ENCODE measurements at places on chromosomes 1 and 21. TPM values are rescaled to one million over a fixed set of nuclear protein-coding genes. Genes with fewer than 3 reads are reported as not detected.

NPL gene
- 1.9 TPM for total RNA-seq

TNFSF18 gene
- total RNA-seq: 0.12 TPM

S100A1 gene
- 0.46 TPM for total RNA-seq

IL19 gene
- not detected for total RNA-seq

KLHDC7A gene
- 0.91 TPM for total RNA-seq

AK5 gene
- 9.0 TPM for total RNA-seq

GRCh38 chr1:45957684-45958083 lies 154.3 kb downstream of the MAST2 start:
- DNase-seq: no peak

DNA sequence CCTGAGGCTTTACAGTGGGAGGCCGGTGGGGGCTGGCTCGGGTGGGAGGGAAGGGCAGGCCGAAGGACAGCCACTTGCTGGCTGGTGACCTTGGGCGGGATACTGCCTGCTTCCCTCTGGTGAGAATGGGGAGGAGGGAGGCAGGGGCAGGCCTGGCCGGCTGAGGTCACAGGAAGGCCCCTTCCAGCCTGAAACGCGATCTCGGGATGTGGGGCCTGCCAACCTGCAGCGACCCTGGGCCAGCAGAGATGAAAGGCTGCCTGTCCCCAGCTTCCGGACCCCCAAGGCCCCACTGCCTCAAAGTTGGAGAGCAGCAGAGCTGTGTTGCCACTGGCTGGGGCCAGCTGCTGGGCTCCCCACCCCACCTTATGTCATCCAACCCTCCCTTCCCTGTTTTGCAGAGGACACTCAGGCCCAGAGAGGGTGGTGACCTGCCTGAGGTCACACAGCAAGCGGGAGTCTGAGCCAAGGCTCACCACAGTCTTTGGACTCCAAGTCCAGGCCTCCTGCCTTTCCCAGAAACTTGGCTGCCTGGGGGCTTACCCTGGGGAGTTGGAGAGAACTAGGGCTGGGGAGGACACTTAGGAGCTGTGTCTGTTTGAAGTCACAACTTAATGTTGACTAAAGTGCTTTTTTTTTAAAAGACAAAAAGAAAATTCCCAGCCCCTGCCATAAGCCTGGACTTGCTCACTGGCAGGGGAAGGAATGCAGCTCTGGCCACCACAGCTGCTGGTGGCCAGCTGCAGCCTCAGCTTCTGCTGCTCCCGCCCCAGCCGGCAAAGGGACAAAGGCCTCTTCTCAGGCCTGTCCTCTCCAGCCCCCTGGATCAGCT lies 14.8 kb upstream of the WASF2 start:
- no peak for DNase-seq

DNA sequence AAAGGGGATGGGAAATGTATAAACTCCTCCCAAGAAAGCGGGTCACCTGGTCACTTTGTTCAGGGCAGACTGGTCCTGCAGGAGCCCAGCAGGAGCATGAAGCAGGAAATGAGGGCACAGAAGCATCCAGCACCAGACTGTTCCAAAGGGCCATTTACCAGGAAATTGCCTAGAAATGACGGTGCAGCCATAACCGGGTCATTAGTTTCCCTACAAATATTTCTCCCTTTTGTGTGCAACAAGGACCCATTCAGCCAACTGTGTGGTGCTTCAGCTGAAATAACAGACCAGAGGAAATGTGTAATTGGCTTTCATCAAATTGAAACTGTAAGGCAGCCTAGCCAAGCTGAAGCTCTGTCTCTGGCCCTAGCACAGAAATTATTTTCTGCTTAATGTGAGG lies 7.6 kb upstream of the CTTNBP2NL start:
- DNase-seq: peak; percentile 27

GRCh38 chr21:28738882-28739281 lies 253.8 kb downstream of the LTN1 start:
- no peak for DNase-seq

DNA sequence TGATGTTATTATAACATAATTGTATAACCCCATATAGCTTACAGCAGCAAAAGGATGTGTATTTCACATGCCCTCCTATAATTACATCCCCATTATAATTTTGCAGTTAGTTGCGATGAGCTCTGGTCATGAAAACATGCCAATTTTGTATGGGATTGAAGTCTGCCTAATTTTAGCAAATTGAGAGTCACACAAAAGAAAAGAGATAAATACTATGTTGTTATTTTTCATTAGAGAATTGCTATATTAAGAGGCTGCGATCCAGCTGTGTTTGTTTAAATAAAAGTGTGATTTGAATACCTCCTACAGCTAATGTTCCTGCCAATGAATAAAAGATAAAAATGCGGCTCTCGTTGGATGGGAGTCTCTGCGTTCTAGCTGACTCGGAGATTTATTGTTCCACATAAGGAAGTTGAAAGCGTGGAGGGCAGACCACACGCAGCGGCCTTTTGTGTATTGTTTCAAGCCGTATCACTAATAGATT lies 461.0 kb upstream of the NFIA start:
- no peak for DNase-seq

GRCh38 chr1:21647431-21648351 lies 21.5 kb downstream of the RAP1GAP start:
- peak; percentile 66 for DNase-seq

- peak; percentile 71 for DNase-seq
Observed at GRCh38 chr1:204128964-204129896, 22.6 kb downstream of the ETNK2 start.

DNA sequence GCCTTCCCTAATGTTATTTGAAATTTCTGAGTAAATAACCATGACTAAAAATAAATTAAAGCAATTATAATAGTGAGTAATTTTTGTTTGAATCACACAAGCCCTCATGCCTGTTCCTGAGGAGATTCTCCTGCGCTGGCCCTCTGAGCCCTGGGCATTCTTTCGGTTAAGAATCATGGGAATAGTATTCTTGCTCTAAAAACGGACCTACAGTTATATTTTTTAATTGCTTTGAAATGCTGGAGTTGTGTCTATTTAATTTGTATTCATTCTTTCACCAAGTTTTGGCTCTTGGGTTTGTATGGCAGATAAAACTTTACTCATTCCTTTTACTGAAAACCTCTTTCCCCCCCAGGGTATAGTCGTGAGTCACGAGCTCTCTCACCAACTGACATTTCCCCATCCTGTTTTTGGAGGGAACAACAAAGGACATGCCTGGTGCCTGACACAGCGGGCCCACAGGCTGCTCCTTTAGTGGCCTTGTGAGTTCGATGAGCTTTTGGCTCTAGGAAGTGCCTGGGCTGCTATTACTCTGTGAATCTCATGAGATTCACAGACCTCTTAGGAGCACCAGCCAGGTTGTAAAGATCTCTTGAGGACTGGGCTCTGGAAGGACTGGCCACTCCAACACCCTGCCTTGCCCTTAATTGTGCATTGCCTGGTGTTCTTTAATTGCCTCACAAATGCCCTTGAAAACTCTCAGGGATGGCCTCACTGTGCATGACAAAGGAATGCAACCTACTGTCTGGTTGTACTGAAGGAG lies 58.6 kb downstream of the DDR2 start:
- peak; percentile 88 for DNase-seq

DNA sequence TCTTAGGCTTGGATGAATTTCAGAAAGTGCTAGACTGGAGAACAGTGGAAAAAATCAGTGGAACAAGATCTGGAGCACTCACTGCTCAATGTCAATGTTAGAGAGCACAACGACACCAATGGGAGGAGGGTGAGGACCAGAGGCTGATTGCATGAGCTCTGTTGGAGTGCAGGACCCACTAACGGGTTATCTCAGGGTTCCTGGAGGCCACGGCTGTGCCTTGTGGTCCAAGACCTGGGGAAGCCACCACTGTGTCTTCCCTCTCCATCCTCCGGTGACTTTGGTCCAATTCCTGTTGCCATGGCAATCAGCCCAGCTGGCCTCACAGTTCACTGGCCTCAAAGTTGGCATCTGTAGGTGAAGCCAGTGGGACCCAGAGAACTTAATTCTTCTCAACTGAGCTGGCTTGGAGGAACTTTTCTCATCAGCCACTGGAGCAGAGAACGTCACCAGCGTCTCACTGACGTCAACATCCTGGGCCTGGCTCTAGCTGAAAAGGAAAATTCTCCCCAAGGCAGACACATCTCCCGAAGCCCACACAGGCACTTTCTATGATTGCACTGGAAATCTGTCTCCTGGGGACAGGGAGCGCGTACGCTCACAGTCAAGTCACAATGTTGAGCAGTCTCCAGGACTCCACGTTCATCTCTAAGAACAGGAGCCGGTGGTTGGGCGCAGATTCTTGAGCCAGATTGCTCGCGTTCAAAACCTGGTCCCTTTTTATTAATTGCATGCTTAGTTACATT lies 21.9 kb upstream of the GPR157 start:
- no peak for DNase-seq

- no peak for DNase-seq
Observed at GRCh38 chr1:153397051-153397923, 6.4 kb upstream of the S100A8 start.

GRCh38 chr1:1164701-1165451 lies 8.8 kb upstream of the TTLL10 start:
- DNase-seq: no peak

- no peak for DNase-seq
Observed at GRCh38 chr1:207946756-207947155, 35.8 kb upstream of the CD34 start.

DNA sequence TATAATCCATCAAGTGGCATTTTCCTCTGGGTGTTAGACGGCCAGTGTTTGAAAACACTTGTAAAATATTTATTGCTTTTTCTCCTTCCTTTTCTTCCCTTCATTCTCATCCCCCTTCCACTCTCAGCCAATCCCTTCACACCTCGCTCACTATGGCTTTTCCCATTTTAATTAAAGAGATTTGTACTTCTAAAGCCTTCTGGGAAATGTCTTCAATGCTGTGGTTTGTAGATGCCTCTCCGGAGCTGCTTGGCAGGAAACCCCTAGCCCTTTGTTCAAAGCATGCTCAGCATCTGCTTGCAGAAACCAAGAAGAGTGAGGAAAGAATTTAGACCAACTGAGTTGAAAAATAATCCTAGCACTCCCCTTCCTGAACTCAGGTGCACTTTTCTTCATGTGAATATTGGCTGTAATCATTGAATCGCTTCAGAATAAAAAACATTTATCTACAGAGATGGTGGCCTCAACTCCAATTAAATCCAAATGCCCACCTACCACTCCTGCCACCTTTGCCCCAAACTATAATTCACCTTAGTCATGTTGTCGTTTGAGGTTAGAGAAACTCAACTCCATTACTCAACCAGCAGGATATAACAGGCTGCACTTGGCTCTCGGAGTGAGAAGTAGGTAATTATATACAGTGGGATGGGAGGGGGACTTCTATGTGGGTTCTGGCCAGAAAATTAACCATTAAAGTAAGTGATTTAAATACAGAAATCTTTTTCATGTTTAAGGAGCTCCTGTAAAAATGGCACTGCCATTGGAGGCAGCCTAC lies 659.4 kb upstream of the CAMK1G start:
- DNase-seq: no peak

DNA sequence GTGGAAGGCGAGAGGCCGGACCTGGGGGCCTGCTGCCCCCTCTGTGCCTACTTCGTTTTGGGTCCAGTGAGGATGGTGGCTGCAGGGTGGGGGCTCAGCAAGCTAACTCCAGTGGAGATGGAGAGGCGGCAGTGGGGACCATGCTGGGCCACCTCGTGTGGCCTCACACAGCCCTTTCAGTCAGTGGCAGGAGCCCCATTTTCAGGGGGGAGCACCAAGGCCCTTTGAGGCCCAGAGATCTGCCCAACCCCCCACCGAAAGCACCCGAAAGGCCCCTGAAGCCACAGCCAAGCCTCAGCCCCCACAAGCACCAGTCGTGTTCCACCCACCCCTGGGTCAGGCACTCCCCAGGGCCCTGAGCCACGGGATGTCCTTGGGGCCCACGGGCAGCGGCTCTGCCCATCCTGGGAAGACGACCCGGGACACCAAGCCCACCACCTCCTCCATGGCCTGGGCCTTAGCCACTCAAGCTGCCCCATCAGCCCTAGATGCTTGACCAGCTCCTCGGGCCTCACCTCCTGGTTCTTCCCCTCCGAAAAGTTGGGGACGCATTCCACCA lies 345 bp downstream of the FTCD start:
- no peak for DNase-seq

GRCh38 chr1:35300376-35300775 lies 31.9 kb downstream of the ZMYM4 start:
- DNase-seq: no peak

DNA sequence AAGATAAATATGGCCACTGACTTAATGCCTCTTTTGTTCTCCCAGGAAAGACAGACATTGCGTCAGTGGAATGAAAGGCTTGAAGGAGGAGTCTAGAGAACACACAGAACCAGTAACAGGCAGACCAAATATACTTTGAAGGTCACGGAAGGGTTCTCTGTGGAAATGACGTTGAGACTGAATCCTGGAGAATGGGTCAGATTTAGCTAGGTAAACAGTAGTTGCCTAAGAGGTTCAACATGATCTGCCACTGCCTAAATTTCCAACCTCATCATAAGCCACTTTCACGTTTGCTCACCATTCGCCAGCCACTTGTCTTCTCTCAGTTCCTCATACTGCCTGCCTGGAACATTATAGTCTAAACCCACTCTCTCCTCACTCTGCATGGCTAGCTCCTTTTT lies 20.5 kb downstream of the PLA2G4A start:
- DNase-seq: no peak
